Stimulated activated CD8-positive, alpha-beta memory T cell treated with anti-CD3 and anti-CD28 coated beads, Interleukin-15, amount 100 ng/mL, for 24 hours (primary cell): ENCODE measurements at places on chromosomes 2 and 18.

DNA sequence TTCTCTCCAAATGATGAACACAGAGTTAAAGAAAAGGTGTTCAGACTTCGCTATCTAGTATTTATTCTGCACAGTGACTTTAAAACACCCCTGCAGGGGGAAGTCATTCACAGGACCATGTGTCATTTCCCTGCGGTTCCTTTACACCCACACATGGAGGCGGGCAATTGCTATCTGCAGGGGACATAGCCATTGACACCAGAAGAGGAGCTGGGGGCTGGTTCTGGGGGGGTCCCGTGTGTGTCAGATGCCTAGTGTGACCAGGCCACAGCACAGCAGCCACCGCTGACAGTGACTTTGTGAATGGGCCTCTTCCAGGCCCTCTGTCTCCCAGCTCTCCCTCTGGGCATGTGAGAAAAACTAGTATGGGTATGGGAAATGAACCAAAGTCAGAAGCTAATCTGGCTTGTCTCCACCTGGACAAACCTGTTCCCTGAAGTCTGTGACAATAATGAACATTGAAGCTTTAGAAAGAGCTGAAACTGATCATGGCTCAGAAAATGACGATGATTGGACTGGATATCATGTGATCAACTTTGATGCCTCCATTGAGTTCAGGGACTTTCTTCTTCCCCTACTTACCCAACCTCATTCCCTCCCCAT is 7.5 kb upstream of the GBX2 start:
- DNase-seq: no peak

GRCh38 chr2:36493306-36493705 is 104.7 kb downstream of the FEZ2 start:
- DNase-seq: no peak

DNA sequence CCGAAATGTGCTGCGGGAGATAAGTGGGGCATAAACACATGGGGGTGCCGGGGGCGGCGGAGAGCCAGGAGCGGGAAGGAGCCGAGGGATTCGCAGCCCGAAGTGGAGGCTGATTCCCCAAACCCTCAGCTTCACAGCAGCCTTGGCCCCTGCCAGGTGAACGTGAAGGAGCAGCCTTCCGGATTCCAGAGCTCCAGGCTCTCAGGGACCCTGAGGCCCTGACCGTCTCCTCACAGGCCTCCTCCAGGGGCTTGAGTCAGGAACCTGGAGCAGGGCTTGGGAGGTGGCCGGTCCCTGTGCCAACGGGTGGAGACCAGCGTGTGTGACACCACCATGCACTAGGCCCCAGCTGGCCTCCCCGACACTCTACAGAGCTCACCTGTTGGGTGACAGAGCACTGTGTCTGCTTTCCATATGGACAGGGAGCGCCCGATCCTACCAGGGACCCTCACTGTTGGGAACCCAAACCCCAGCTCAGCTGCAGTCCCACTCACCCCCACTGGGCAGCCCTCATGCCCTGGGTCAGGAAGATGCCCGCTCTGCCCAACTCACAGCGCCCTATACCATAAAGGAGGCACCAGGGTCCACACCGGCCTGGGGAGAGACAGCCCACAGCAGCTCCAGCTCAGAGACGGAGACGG is 117.6 kb upstream of the OTOS start:
- no peak for DNase-seq

DNA sequence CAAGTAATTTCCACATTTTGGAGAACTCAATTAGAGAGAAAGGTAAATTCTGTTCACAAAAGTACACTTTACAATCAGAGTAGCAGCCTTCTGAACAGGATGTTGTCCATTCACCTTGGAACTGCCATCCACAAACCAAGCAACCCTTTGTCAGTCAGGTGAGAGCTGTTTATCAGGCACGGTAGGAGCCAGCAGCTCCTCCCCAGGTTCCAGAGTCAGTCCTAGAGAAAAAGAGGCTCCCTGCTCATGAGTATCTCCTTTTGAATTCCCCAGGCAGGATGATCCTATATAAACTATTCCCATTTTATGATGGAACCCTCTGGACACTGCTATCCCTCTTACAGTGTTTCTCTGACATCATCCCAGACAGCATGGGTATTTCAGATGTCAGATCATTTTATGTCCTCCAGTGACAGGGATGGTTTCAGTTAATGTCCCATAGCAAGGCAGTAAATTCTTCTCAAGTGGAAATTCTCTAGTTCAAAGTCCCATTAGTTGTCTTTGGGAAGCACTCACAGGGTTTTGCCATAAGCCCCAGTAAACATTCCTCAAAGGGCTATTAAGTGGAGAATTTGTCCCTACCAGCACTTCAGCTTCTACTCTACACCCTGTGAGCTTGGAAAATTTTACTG is 34.5 kb upstream of the CSRNP3 start:
- DNase-seq: no peak

DNA sequence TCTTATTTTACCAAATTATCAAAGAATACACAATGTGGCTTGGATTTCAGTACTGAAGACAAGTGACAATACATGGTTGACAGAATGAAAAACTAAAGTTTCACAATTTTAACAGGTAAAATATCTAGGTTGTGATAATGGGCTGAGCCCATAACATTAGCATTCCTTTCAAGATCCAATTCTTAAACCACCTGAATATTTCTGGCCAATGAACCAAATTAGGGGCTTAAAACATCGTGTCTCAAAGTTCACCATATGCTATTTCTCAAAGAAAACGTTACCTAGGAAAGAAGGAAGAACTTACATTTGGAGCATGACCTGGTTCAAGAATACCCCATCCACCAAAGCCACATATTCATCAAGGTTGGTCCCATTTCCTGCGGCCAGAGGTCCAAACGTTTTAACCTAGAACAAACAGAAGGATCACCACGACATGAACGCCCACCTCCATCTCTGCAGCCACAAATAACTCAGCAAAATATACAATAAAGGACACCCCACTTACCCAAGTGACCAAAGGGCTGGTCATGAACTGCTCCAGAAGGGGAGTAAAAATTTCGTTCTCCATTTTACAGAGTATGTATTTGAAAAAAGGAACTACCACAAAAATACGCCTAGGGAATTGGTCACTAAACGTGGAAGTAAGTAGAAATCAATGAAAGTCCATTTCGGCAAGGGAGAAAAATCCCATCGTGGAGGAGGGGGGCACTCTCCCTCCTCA is 984 bp downstream of the CCDC88A start:
- no peak for DNase-seq

DNA sequence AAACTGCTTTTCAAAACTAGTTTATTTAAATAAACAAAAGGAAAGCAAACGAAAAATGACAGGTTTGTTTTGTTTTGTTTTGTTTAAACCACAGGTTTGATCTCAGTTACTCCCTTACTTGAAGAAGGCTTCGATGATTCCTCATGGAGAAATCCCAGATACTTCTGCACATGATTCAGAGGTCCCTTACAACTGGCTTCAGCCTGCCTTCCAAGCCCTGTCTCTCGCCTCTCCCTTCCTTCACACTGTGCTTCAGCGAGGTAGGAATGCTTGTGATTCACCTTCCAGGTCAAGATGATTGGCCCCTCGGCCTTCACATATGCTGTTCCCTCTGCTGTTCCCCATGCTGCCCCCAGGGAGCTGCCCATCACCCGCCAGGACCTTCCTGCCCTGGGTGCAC is 104.1 kb upstream of the ITGA6 start:
- DNase-seq: no peak

- DNase-seq: no peak
These were observed 65.4 kb upstream of the DNAJC10 start for GRCh38 chr2:182650704-182651103.

- no peak for DNase-seq
These were observed 317.4 kb upstream of the HNRNPA3 start for GRCh38 chr2:176895158-176895557.

- DNase-seq: no peak
These were observed 68.3 kb downstream of the LRPPRC start for GRCh38 chr2:43927442-43927841.

- DNase-seq: no peak
These were observed 14.4 kb downstream of the OTOF start for GRCh38 chr2:26463244-26464192.

GRCh38 chr2:159160954-159161353 is 125.5 kb downstream of the WDSUB1 start:
- DNase-seq: no peak

- no peak for DNase-seq
These were observed 49.3 kb downstream of the DSEL start for GRCh38 chr18:67467188-67467587.

- DNase-seq: no peak
These were observed 105.6 kb downstream of the TTC32 start for GRCh38 chr2:19796035-19796695.

GRCh38 chr18:46917803-46918600 is 600 bp downstream of the KATNAL2 start:
- no peak for DNase-seq

DNA sequence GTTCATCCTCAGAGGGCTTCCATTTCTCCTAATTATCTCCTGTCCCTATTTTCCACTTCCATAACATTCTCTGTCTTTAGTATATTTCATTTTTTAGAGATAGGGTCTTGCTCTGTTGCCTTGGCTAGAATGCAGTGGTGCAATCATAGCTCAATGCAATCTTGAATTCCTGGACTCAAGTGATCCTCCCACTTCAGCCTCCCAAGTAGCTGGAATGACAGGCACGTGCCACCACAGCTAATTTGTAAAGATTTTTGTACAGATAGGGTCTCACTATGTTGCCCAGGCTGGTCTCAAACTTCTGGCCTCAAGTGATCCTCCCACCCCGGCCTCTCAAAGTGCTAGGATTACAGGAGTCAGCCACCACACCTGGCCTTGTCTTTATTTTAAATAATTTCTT is 589.0 kb downstream of the ZEB2 start:
- DNase-seq: no peak

DNA sequence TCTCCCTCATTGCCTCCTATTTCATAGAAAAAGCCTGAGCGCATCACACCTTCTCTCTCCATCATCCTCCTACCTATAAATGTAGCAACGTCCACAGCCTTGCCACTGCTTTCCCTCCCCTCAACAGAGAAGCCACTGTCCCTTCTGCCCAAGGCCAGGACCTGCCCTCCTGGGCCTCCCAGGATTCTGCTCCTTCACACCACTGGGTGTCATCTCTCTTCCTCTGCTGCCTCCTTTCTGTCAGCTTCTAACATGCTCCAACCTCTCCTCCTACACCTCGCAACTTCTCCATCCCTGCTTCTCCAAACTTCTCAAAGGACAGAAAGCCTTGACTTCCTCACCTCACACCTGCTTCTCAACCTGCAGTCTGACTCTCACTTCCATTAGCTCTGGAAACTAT is 21.2 kb upstream of the ME2 start:
- DNase-seq: no peak

DNA sequence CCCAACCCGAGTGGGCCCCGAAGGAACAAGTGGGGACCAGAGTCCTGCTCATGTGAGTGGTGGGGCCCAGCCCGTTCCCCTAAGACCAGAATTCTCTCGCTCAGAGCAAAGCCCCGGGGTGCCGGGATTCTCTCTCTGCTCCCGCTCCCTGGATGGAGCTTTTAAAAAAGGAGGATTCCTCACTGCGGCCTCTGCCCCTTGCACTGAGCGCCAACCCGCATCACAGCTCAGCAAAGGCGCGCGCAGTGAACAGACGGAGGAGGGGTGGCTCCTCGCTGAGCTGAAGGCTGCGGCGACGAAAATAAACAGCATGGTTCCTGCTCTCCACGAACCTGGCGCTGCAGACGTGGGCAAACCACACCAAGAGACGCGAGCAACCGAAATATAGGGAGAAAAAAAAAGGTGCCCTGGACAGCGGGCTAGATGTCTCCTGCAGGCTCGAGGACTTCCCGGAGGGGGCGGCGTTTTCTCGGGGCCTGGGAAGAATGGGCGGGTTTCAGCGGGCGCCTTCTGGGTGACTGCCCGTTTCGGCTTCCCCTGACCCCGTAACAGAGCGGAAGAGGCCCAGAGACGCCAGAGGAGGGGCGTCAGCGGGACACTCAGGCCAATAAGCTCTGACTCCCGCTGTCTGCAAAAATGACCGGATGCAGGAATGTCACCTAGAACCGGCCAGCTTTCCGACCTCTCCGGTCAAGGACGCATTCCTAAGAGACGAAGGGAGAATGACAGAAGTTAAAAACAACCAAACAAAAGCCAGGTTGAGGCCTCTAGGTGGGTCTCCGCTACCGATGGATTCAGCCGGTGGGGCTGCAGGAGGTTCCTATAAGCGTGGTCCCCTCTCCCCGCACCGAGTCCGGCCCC is 819 bp upstream of the KLF11 start:
- no peak for DNase-seq

- DNase-seq: no peak
These were observed 971.1 kb upstream of the ACVR2A start for GRCh38 chr2:146873646-146874259.

DNA sequence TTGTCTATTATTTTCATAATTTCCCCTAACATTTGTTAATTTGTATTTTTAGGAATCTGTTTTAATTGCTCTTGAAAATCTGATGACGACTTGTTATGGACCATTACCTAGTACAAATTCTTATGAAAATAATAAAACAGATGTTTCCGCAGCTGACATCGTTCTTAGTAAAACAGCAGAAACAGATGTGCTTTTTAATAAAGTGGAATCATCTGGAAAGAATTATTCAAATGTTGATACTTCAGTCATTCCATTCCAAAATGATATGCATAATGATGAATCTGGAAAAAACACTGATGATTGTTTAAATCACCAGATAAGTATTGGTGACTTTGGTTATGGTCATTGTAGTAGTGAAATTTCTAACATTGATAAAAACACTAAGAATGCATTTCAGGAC is 69.9 kb downstream of the PMS1 start:
- no peak for DNase-seq

DNA sequence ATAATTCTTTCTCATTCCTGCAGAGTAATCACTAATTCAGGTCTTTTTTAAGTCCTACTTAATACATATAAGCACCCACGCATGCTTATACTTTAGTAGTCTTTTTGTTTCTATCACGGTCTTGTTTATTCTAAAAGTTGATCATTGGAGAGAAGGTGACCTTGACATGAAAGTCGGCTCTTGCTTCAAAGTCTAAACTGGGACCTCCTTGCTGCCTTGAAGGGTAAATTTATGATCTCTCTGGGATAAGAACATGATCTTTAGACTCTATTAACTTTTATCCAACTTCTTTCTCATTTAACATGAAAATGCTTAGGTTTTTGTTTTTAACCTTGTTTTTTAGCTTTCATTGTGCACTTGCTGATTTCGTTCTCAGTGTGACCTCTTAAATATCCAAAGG is 792.3 kb downstream of the DPP10 start:
- DNase-seq: no peak

GRCh38 chr18:79191418-79191817 is 122.2 kb downstream of the ATP9B start:
- DNase-seq: no peak

GRCh38 chr2:33366473-33366872 is 110.0 kb upstream of the RASGRP3 start:
- DNase-seq: no peak

- no peak for DNase-seq
These were observed 41.6 kb downstream of the MGAT5 start for GRCh38 chr2:134295441-134295840.

- DNase-seq: no peak
These were observed 34.2 kb upstream of the MLPH start for GRCh38 chr2:237452861-237453260.

DNA sequence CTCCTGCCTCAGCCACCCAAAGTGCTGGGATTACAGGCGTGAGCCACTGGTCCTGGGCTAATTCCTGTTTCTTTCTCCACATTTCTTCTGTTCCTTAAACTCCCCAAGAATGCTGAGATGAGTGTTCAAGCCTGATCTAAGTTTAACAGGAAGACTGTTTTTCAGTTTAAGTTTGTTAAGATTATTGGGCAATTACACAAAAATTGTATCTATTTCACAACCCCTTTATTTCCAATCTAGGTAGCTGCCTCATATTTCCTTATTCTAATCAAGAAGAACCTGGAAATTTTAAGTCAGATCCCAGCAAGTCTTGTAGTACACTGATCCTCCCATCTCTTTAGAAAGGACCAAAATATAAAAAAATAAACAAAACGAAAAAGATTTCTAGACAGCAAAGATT is 11.7 kb downstream of the SFT2D3 start:
- no peak for DNase-seq
